Activated CD8-positive, alpha-beta T cell treated with anti-CD3 and anti-CD28 coated beads, Interleukin-2, amount 10 ng/mL, durations not matched to agents 7 days and 5 days (primary cell): ENCODE measurements at places on chromosomes 5 and 9. TPM values are rescaled to one million over a fixed set of nuclear protein-coding genes. Genes with fewer than 3 reads are reported as not detected.

- no peak overlapping the region for H3K4me3 ChIP-seq
- H3K4me1 ChIP-seq = no peaks in the 10 kb centered on the region
- DNase-seq = no peak
- H3K27me3 ChIP-seq = no peaks in the 10 kb centered on the region
- no peaks in the 10 kb centered on the region for H3K36me3 ChIP-seq
- H3K27ac ChIP-seq = no peak overlapping the region
These were observed 208.5 kb upstream of the TUT7 start for GRCh38 chr9:86562691-86563090.

DNA sequence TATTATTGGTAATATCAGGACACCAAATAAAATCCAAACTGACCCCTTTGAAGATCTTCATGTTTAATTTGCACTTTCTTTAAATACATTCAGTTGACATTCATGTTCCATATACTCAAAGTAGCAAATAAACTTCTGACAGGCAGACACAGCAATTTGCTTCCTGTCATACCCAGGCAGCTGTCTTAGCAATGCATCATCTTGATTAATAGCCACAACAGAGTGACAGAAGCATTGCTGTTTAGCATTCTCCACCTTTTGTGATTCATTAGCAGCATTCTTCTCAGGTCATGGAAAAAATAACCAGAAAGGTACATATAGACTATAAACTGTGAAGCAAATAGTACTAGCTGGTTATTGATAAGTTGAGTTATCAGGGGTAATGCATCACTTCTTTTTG lies 366.8 kb downstream of the CYLC2 start:
- H3K27me3 ChIP-seq = no peaks in the 10 kb centered on the region
- H3K36me3 ChIP-seq = no peaks in the 10 kb centered on the region
- DNase-seq = no peak
- H3K4me3 ChIP-seq = no peak overlapping the region
- no peak overlapping the region for H3K27ac ChIP-seq

The MRPL50 gene
- 10.2 TPM for total RNA-seq

- H3K27ac ChIP-seq = no peak overlapping the region
These were observed 508.9 kb downstream of the NTRK2 start for GRCh38 chr9:85178474-85178873.

The SPATA31C1 gene
- total RNA-seq = not detected

DNA sequence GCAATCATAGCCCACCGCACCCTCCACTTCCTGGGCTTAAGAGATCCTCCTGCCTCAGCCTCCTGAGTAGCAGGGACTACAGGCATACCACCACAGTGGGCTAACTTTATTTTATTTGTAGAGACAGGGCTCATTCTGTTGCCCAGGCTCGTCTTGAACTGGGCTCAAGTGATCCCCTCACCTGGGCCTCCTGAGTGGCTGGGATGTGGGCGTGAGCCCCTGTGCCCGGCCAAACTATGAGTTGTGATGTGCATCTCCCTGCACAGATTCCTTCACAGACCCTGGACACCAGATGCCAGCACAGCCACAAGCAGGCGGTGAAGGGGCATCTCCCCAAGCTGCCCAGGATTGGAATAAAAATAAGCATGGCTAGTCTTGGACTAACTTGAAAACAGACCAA lies 244.9 kb upstream of the IRX1 start:
- no peaks in the 10 kb centered on the region for H3K36me3 ChIP-seq
- H3K4me3 ChIP-seq = no peak overlapping the region
- DNase-seq = no peak

GRCh38 chr5:115126303-115126702 lies 43.4 kb downstream of the TRIM36 start:
- no peaks in the 10 kb centered on the region for H3K36me3 ChIP-seq
- no peaks in the 10 kb centered on the region for H3K4me1 ChIP-seq
- DNase-seq = no peak
- peaks cover 11% of the 10 kb centered on the region for H3K27me3 ChIP-seq

DNA sequence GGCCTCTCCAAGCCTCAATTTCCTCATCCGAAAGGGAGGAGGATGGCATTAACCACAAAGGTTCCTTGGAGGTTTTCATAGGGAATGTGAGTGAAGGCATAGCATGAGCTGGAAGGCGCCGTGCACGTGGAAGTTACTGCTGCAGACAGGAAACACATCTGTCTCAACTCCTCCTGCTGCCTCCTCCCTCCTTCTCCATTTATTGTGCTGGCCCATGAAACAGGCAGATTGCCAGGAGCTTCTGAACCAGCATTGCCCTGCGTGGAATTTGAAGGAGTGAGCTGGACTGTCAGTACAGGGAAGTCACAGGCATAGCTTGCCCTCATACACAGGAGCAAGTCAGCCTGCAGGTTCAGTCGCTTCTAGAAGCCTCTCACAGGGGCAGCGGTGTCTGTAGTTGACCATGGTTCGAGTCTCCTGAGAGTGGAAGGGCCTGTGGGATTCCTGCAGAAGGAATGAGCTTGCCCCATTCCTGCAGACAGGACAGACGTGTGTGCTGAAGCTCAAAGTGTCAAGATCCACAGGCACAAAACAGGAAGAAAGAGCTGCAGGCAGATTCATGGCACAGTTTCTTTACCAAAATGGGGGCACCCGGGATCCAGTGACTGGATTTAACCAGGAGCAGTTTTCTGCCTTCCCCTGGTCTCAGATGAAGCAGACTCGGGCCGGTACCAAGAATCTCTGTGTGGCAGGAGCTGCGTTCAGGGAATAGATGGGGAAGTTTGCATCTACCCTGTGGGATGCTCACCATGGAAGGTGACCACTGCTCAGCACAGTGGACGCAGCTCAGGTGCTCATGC lies 48.7 kb upstream of the CTSL start:
- H3K4me3 ChIP-seq = no peak overlapping the region
- no peaks in the 10 kb centered on the region for H3K36me3 ChIP-seq
- no peak for DNase-seq
- no peak overlapping the region for H3K27ac ChIP-seq
- no peaks in the 10 kb centered on the region for H3K27me3 ChIP-seq

GRCh38 chr5:58060996-58061395 lies 398.9 kb downstream of the PLK2 start:
- DNase-seq = no peak
- no peaks in the 10 kb centered on the region for H3K36me3 ChIP-seq
- H3K4me1 ChIP-seq = no peaks in the 10 kb centered on the region
- no peaks in the 10 kb centered on the region for H3K27me3 ChIP-seq

The KIF12 gene
- total RNA-seq = not detected

The C8G gene
- total RNA-seq = 1.5 TPM

DNA sequence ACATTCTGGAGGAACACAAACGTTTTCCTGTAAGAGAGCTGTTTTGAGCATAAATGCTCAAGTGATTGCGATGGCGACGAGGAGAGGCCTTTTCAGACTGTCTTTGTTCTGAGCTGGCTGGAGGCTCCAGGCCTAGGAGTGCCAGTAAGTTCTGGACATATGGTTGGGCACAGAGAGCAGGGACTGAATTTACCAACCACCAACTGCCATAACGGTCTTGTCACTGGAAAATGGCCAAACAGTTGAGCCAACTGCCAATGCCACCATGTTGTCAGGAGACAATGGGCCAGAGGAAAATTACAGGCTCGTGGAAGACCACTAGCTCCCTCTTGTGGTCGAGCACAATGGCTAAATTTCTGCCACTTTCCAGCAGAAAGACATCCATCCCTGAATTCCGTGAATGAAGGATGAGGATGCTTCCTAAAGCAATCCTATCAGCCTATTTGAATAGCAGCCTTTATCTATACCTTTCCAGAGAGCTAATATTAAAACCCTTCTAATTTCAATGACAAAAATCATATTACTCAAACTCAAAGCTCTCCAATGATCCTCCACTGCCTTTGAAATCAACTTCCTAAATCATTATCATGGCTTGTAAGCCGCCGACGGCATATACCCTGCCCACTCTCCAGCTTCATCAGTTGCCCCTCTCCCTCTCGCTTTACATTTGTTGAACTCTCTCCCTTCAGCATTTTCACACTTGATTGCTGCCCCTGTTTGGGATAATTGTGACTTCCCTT lies 66.9 kb upstream of the GLIS3 start:
- H3K4me3 ChIP-seq = no peak overlapping the region
- peak; percentile 36 for DNase-seq
- no peaks in the 10 kb centered on the region for H3K36me3 ChIP-seq

DNA sequence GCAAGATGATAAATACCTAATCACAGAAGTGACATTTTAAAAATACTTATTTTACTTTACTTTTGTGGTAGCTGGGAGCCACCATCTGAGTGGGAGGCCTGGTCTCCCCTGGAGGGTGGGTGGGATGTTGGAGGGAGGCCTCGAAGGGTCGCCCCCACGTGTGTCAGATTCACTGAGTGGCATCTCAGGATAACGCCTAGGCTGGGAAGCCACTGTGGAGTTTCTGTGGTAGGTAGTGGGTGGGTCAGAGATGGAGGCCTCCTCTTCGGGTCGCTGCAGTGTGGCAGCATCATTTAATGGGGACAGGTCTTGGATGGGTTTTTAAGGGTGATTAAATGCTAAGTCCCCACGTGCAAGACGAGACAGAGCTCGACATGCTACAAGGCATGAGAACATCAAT lies 1154.8 kb upstream of the CDH18 start:
- H3K27ac ChIP-seq = no peak overlapping the region
- H3K36me3 ChIP-seq = no peaks in the 10 kb centered on the region
- H3K4me1 ChIP-seq = no peaks in the 10 kb centered on the region
- DNase-seq = peak; percentile 21

DNA sequence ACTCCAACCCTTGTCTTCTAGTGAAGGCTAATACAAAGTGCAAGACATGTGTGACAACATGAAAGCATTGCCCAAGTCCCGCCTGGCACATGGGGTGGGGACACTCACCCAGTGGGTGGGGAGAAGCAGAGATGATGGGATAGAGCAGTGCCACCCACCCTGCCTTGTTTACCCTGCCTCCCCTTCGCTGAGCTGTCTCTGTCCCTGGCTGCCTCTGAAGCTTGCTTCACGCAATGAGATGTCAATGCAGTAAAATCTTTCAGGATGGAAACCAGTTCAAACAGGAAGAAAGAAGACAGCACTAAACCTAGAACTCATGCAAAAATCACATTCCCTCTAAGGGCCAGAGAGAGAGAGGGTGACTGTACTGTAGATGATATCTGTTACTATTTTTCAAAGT lies 148.0 kb downstream of the INSYN2B start:
- peaks cover 17% of the 10 kb centered on the region for H3K4me1 ChIP-seq
- H3K27me3 ChIP-seq = no peaks in the 10 kb centered on the region
- H3K36me3 ChIP-seq = peaks cover 28% of the 10 kb centered on the region
- no peak for DNase-seq

The GARIN3 gene
- total RNA-seq = not detected

DNA sequence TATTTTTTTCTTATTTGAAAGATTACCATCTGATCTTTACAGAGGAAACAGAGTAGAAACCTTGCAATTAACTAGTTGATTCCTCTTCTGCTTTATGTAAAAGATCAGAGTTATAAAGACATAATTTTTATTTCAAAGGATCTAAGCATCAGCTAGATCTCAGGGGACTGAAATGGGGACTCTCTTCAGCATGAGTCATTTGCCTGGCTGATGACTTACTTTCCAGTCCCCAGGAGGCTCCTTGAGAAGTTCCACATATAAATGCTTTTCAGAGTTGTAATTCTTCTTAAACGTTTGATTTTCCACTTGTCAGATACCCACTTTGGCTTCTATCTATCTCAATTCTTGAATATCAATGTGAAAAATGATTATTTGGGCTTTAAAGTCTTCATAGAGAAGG lies 389.4 kb downstream of the RAB3C start:
- H3K27me3 ChIP-seq = no peaks in the 10 kb centered on the region
- H3K27ac ChIP-seq = no peak overlapping the region
- no peak for DNase-seq
- no peaks in the 10 kb centered on the region for H3K4me1 ChIP-seq
- H3K36me3 ChIP-seq = peaks cover 50% of the 10 kb centered on the region

GRCh38 chr9:75712700-75713099 lies 177.8 kb upstream of the PCSK5 start:
- peaks cover 3% of the 10 kb centered on the region for H3K27me3 ChIP-seq
- DNase-seq = no peak
- no peak overlapping the region for H3K27ac ChIP-seq
- no peak overlapping the region for H3K4me3 ChIP-seq

- no peaks in the 10 kb centered on the region for H3K36me3 ChIP-seq
- peak; percentile 20 for DNase-seq
- H3K4me3 ChIP-seq = no peak overlapping the region
- no peaks in the 10 kb centered on the region for H3K27me3 ChIP-seq
- peaks cover 12% of the 10 kb centered on the region for H3K4me1 ChIP-seq
These were observed 13.9 kb downstream of the TGFBI start for GRCh38 chr5:136042665-136043121.

DNA sequence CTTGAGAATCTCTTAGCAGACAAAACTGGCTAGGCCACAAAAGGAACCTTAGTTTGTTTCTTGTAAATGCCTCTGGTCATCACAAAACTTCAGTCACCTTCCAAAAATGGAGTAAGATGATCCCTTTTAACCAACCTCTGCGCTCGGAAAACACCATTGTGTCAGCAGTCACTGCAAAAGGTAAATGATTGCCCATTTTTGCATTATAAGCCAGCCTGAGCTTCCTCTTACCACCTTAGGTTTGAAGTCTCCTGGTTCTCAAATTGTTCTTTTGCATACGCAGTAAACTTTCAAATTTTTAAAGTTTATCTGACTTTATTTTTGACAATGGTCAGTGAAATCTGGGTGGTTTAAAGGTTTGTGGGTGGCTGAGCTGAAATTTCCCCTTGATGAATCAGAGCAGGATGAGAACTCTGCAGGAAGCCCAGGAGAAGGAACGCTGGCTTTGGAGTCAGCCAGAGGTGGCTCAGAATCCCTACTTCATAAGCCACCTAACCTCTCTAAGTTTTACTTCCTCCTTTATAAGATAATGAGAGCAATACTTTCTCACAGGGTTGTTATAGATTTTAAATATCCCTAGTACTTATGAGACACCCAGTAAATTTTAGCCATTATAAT lies 131.4 kb downstream of the MED10 start:
- H3K4me1 ChIP-seq = no peaks in the 10 kb centered on the region
- DNase-seq = no peak
- H3K36me3 ChIP-seq = no peaks in the 10 kb centered on the region
- no peak overlapping the region for H3K27ac ChIP-seq

- no peaks in the 10 kb centered on the region for H3K36me3 ChIP-seq
- H3K4me1 ChIP-seq = no peaks in the 10 kb centered on the region
- H3K27ac ChIP-seq = no peak overlapping the region
- no peak overlapping the region for H3K4me3 ChIP-seq
These were observed 11.1 kb downstream of the IL33 start for GRCh38 chr9:6226696-6227095.

GRCh38 chr5:81219389-81219788 lies 13.7 kb upstream of the CKMT2 start:
- DNase-seq = no peak
- H3K4me1 ChIP-seq = no peaks in the 10 kb centered on the region
- H3K27ac ChIP-seq = no peak overlapping the region

The DMRTA1 gene
- total RNA-seq = not detected

The NKD2 gene
- 1.3 TPM for total RNA-seq

The OCLN gene
- total RNA-seq = 1.3 TPM

DNA sequence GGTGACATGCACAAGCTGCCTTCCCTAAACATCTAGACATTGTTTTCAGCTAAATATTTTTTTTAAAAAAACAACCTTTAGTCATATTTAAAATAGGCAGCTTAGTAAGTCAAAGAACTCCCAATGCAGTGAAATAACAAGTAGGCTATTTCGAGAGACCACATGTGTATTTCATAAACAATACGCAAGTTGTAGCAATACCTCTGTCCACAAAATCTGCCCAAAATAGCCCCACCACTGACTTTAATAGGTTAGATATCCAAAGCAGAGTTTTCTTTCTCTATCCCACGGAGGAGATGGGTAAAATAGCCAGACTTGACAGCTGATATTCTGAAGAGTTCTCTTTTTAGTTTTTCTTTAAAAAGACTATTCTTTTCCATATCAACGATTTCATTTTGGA lies 1.2 kb downstream of the SLC24A2 start:
- H3K4me1 ChIP-seq = no peaks in the 10 kb centered on the region
- no peaks in the 10 kb centered on the region for H3K36me3 ChIP-seq
- H3K4me3 ChIP-seq = no peak overlapping the region
- H3K27me3 ChIP-seq = peaks cover 53% of the 10 kb centered on the region
